ENCODE measurements at places on chromosomes 2 and 18. TPM values are rescaled to one million over a fixed set of nuclear protein-coding genes. Genes with fewer than 3 reads are reported as not detected.

Gene PCARE
- not detected for total RNA-seq

- DNase-seq: no peak
These were observed 46.8 kb downstream of the RHBDD1 start for GRCh38 chr2:226882606-226883005.

Gene PROM2
- total RNA-seq: 0.34 TPM

DNA sequence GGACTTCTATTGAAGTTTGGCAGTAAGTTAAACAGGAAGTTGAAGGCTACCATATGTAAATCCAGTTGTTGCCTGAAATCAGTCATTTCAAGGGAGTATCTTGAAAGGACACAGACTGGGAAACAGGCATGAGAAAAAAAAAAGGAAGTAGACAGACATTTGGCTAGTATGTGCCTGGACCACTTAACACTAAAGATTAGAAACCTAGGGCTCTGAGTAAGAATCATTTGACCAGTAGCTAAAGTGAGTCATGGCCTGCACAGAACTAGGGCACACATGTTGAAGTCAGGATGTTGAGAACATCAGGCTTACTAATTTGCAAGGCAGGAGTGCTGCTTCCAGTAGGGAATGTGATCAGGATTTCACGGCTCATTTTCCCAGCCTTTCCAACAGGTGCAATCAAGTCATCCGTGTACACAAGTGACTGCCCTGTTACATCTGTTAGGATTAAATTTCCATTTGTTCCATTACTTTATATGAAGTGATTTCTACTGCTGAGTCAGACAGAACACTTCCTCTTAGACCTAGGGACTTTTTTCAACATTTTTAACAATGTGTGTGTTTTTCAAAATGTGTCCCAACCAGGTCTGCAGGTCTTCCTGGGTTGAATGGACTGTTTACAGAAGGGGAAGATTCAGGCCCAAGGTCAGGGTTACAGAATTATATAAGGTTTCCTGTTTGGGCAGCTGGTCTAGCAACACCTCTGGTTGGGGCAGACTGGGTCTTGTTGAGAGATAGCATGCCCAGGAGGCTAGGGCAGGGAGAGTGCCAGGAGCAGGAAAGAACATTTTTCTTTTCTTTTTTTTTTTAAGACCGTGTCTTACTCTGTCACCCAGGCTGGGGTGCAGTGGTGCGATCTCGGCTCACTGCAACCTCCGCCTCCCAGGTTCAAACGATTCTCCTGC, 145.6 kb downstream of the TGIF1 start:
- DNase-seq: peak; percentile 35

DNA sequence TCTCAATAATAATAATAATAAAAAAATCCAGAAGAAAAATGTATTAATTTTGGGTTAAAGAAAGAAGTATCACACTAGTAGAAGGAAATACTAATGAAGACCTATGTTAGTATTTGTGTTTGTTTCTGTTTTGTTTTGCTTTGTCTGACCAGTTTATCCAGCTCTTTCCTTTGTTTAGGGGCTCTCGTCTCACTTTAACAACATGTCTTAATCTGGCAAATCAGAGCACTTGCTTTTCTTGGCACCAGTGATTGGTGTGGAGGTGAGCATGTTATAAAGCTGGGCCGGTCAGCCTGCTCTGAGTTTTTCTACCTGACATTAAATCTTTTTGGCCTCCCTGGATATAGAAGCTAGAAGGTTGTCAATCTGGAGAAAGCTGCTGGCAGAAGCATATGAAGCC, 15.1 kb upstream of the MEX3C start:
- DNase-seq: no peak

- DNase-seq: no peak
These were observed 148.9 kb downstream of the AGPS start for GRCh38 chr2:177541258-177541991.

Gene SOWAHC
- total RNA-seq: not detected

DNA sequence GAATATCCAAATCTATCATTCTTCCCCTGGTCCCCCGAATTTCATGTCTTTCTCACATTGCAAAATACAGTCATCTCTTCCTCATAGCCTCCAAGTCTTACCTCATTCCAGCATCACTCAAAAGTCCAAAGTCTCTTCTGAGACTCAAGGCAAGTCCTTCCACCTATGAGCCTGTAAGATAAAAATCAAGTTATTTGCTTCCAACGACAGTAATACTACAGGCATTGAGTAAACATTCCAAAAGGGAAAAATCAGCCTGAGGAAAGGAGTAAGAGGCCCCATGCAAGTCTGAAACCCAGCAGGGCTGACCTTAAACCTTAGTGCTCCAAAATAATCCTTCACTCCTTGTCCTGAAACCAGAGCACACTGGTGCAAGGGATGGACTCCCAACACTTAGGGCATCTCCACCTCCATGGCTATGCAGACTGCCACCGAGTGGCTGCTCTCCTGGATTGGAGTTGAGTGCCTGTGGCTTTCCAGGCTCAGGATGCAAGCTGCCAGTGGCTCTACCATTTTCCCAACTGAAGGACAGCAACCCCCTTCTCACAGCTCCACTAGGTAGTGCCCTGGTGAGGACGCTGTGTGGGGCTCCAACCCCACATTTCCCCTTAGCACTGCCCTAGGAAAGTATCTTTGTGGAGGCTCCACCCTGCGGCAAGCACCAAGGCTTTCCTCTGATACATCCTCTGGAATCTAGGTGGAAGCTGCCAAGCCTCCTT, 16.3 kb downstream of the DTNA start:
- DNase-seq: no peak

- DNase-seq: no peak
These were observed 267.3 kb downstream of the SPAG16 start for GRCh38 chr2:213551526-213551925.
